ENCODE measurements at places on chromosomes 4 and X.

DNA sequence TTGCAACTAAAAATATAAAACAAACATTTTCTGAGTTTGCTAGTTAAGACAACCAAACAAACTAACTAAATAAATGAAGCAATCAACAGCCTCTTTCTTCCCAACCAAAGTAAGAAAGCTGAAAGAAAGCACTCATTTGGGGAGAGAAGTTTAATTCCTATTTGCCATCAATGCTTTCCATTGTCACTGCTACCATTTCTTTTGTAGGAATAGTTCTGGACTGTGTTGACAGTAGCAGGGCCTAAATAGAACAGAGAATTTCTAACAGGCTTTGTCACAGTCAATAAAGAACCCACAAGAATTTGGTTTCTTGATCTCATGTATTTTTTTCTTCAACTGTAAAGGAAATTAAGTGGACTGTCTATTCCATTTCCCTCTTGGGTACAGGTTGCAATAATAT lies 1886.4 kb upstream of the TENM3 start:
- no peak overlapping the region for H3K27ac ChIP-seq
- H3K36me3 ChIP-seq = no peaks in the 10 kb centered on the region
- no peak overlapping the region for H3K4me3 ChIP-seq
- no peaks in the 10 kb centered on the region for H3K27me3 ChIP-seq
- no peak for DNase-seq
- no peaks in the 10 kb centered on the region for H3K4me1 ChIP-seq

DNA sequence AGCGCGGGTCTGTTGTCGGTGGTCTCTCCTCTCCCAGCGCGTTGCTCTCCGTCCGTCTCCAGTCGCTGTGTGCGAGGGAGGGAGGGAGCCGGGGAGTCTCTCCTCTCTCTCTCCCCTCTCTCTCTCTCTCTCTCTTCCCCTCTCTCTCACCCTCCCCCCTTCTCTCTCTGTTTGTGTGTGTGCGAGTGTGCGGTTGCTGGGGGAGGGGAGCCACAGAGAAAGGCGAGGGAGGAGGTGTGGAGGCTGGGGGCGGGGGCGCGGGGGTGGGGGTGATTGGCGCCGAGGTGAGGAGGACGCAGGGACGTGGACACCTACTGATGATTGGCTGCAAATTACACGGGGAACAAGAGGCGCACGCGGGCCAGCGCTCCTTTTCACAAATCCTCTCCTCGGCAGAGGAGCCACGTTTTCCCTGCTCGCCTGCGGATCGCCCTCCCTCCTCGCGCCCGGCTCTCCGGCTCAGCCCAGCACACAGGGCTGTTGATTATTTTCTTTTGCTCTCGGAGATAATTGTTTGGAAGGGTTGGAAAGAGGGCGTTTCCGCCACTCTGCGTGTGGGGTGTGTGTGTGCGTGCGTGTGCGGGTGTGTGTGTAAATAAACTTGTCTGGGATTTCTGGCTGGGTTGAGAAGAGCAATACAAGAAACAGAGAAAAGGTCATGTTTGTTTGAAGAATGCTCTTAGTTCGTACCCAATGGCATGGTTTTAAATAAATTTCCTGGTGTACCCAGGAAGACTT lies at the start of gene CXXC4:
TSS of gene CXXC4 (minus strand) at position 73 of the 738 bp plus-strand sequence. CDS start 3,092 bp downstream, outside the sequence.
- no peaks in the 10 kb centered on the region for H3K36me3 ChIP-seq
- H3K27ac ChIP-seq = no peak within 1 kb of the TSS
- H3K4me1 ChIP-seq = peaks cover 11% of the 10 kb centered on the region
- peak; percentile 16 for DNase-seq

DNA sequence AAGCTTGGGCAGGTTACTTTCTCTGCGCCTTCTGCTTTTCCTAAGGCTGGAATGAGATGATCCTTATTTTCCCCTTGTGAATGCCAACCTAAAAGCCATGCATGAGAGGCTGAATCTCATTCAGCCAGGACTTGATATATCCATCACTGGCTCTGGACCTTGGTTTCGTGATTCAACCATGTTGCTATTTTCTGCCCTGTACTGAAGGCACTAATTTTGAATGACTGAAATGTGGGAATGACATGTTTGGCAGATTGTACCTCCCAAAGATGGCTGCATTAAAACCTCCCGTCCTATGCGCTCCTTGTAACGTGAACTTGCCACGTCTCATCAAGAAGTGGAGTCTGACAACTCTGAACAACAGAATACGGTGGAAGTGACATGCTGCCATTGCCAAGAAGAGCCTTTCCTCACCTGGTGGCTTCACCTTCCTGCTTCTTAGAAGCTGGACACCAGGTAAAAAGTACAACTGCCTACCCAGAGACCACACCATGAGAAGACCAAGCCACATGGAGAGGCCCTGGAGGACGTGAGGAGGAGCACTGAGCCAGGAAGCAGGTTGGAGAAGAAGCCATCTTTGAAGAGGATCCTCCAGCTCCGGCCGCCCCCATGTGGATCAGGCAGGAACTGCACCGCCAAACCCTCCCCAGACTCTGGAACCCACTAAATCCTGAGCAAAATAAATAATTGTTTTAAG lies 174.5 kb downstream of the NSUN7 start:
- DNase-seq = peak; percentile 68
- H3K4me1 ChIP-seq = no peaks in the 10 kb centered on the region
- H3K36me3 ChIP-seq = no peaks in the 10 kb centered on the region
- H3K27ac ChIP-seq = no peak overlapping the region
- H3K27me3 ChIP-seq = no peaks in the 10 kb centered on the region

- H3K27ac ChIP-seq = no peak overlapping the region
- peak; percentile 31 for DNase-seq
- H3K27me3 ChIP-seq = no peaks in the 10 kb centered on the region
- no peak overlapping the region for H3K4me3 ChIP-seq
Measured at GRCh38 chr4:66430856-66431255, 760.6 kb upstream of the EPHA5 start.

GRCh38 chrX:148298737-148299136 lies 201.7 kb upstream of the AFF2 start:
- peak overlapping the region; percentile 34 for H3K27ac ChIP-seq
- DNase-seq = peak; percentile 72
- H3K27me3 ChIP-seq = no peaks in the 10 kb centered on the region
- H3K4me3 ChIP-seq = no peak overlapping the region

DNA sequence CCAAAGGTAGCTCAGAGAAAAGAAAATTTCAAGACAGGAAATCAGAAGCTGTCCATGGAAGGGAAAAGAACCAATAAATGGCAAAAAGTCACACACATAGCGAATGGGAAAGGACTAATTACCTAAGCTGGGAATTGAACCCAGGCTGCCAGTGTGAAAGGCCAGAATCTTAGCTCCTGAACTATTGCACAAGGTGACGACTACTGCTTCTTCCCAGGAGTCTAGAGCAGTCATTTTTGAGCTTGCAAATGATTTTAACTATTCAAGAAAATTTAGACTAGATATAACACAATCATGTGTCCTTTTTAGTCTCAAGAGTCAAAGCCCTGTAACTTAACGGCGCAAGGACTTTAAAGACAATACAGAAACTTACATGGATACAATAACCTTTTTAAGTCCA lies 34.1 kb upstream of the ZNF81 start:
- no peak for DNase-seq
- no peak overlapping the region for H3K4me3 ChIP-seq
- H3K27me3 ChIP-seq = peaks cover 2% of the 10 kb centered on the region
- H3K36me3 ChIP-seq = no peaks in the 10 kb centered on the region

DNA sequence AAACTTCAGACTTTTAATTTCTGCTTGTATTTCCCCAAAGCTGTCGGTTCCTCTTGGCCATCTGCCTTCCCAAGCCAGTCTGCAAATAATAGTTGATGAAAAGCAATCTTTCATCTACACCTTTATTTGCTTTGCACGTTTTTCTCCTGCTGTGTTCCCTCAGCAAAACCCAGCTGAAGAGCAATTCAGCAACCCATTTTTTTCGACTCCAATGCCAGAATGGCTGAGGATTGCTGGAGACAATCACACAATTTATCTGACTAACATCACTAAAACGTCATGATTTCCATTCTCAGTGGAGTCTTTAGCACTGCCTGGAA lies 94.3 kb downstream of the GPRIN3 start:
- H3K4me3 ChIP-seq = no peak overlapping the region
- no peaks in the 10 kb centered on the region for H3K4me1 ChIP-seq
- no peak for DNase-seq
- no peaks in the 10 kb centered on the region for H3K36me3 ChIP-seq

- no peak for DNase-seq
- H3K4me1 ChIP-seq = no peaks in the 10 kb centered on the region
- no peak overlapping the region for H3K4me3 ChIP-seq
- no peak overlapping the region for H3K27ac ChIP-seq
Measured at GRCh38 chr4:152763796-152764195, 15.7 kb downstream of the TIGD4 start.

- H3K4me3 ChIP-seq = no peak overlapping the region
- no peaks in the 10 kb centered on the region for H3K36me3 ChIP-seq
- no peak for DNase-seq
Measured at GRCh38 chrX:12308420-12308819, 170.1 kb downstream of the FRMPD4 start.

DNA sequence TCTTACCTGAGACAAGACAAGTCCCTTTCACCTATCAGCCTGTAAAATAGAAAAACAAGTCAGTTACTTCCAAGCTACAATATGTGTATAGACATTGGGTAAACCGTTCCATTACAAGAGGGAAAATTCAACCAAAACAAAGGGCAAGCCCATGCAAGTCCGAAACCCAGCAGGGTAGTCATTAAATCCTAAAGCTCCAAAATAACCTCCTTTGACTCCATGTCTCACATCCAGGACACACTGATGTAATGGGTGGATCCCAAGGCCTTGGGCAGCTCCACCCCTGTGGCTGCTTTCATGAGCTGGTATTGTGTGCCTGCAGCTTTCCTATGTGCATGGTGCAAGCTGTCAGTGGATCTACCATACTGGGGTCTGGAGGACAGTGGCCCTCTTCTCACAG lies 14.7 kb upstream of the FAM47B start:
- no peaks in the 10 kb centered on the region for H3K4me1 ChIP-seq
- H3K27ac ChIP-seq = no peak overlapping the region
- no peaks in the 10 kb centered on the region for H3K27me3 ChIP-seq
- no peaks in the 10 kb centered on the region for H3K36me3 ChIP-seq

DNA sequence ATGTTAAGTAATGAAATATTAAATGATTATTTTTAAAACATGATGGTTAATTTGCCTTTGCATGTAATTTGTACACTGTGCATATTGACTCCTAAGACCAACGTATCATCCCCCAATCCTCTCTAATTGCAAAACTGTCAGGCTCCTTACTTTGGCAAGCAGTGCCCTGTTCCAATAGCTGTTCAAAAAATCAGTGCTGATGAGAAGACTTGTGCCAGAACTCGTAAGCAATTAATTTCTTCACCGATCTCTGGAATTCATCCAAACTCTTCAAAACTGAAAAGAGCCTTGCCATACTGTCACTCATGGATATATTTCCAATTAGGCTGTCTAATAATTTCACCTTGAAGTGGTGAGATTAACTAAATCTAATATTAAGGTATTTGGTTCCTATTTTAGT lies 493.9 kb upstream of the NDST4 start:
- H3K4me3 ChIP-seq = no peak overlapping the region
- no peaks in the 10 kb centered on the region for H3K27me3 ChIP-seq
- H3K27ac ChIP-seq = no peak overlapping the region
- no peaks in the 10 kb centered on the region for H3K36me3 ChIP-seq
- no peak for DNase-seq

DNA sequence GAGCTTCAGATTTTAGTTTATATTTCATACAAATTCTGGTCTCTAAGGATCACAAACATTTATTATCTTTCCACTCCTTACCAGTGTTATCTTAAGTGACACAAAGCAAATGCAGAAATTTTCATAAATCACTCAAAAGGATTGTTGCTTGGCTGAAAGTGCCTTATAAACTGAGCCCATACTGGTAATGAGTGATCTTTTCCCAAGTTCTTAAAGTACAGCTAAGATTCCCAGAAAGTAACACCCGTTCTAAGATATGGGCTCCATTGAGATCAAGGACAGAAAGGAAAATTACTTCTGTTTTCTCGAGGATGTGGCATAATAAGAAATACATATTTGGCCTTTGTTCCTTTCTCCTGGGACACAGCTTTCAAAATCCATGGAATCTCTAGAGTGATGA lies 313.7 kb downstream of the ARHGAP24 start:
- DNase-seq = no peak
- H3K27ac ChIP-seq = no peak overlapping the region
- no peaks in the 10 kb centered on the region for H3K36me3 ChIP-seq
- H3K4me1 ChIP-seq = peaks cover 98% of the 10 kb centered on the region
- no peaks in the 10 kb centered on the region for H3K27me3 ChIP-seq

- no peaks in the 10 kb centered on the region for H3K36me3 ChIP-seq
- no peaks in the 10 kb centered on the region for H3K27me3 ChIP-seq
- H3K4me1 ChIP-seq = no peaks in the 10 kb centered on the region
Measured at GRCh38 chrX:33989936-33990335, 142.2 kb downstream of the FAM47A start.

- H3K27ac ChIP-seq = no peak overlapping the region
- DNase-seq = peak; percentile 49
- H3K36me3 ChIP-seq = no peaks in the 10 kb centered on the region
- no peaks in the 10 kb centered on the region for H3K4me1 ChIP-seq
- H3K27me3 ChIP-seq = peaks cover 4% of the 10 kb centered on the region
Measured at GRCh38 chr4:40731792-40732245, 17.9 kb upstream of the NSUN7 start.

- no peak overlapping the region for H3K4me3 ChIP-seq
- no peaks in the 10 kb centered on the region for H3K4me1 ChIP-seq
- DNase-seq = no peak
- H3K27ac ChIP-seq = no peak overlapping the region
- no peaks in the 10 kb centered on the region for H3K27me3 ChIP-seq
Measured at GRCh38 chrX:3076416-3076991, 35.2 kb downstream of the ARSF start.

DNA sequence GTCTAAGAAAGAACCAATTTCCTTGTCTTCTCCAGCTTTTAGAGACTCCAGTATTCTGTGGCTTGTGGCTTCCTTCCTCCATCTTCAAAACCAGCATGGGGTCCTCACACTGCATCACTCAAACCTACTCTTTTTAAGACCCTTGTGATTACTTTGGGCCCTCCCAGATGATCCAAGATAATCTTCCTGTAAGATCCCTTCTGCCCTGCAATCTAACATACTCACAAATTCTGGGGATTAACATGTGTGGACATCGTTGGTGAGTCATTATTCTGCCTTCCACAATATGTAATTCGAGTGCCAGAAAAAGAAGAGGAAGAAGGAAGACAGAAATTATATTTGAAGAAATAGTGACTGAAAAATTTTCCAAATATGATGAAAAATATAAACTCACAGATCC lies 47.9 kb downstream of the BEND4 start:
- no peak overlapping the region for H3K4me3 ChIP-seq
- H3K27ac ChIP-seq = no peak overlapping the region
- no peaks in the 10 kb centered on the region for H3K4me1 ChIP-seq
- H3K36me3 ChIP-seq = no peaks in the 10 kb centered on the region

DNA sequence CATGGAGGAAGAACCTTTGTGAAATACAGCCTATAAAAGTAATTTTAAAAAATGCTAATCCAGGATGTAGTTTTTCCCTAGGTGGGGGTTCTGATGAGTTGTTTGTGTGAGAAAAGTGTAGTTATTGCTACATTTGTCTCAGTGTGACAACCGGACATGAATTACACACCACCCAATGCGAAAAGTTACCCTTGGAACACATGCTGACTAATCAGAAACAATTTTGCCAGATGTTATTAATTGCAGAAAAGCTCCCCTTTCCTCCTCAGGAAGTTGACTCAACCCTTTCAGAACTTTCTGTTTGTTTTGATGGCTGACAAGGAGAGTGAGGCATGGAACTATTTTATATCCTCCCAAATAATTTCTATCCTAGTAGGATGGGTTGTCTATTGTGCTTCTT lies 38.1 kb upstream of the EDA2R start:
- DNase-seq = peak; percentile 23
- no peaks in the 10 kb centered on the region for H3K36me3 ChIP-seq
- no peaks in the 10 kb centered on the region for H3K27me3 ChIP-seq
- H3K27ac ChIP-seq = peak overlapping the region; percentile 48

Data from endothelial cell of umbilical vein (primary cell).